ENCODE measurements at places on chromosomes 6 and 20. TPM values are rescaled to one million over a fixed set of nuclear protein-coding genes. Genes with fewer than 3 reads are reported as not detected.

Gene NOX3
- total RNA-seq = not detected

Gene HLA-DRB5
- not detected for total RNA-seq

Gene POLR1H
- total RNA-seq = 35.3 TPM

Gene TREML1
- total RNA-seq = not detected

Gene EPHA7
- total RNA-seq = 0.15 TPM

Gene LGSN
- 2.0 TPM for total RNA-seq

Gene HLA-DRA
- not detected for total RNA-seq

Gene KIAA1755
- total RNA-seq = 0.21 TPM

Gene BPIFB3
- total RNA-seq = not detected

Gene TBX18
- 23.9 TPM for total RNA-seq

Gene GINS1
- total RNA-seq = 36.8 TPM

Gene LAMA4
- 1.5 TPM for total RNA-seq

Gene SLC17A1
- total RNA-seq = not detected

Gene HLA-DQA1
- not detected for total RNA-seq

Gene SLC35D3
- 0.05 TPM for total RNA-seq

Gene VEGFA
- total RNA-seq = 30.8 TPM

Gene CYP39A1
- not detected for total RNA-seq

Gene PROCR
- 105 TPM for total RNA-seq

Gene EYS
- total RNA-seq = 0.02 TPM

Gene MROH8
- total RNA-seq = 1.3 TPM

Gene HLA-DRB1
- total RNA-seq = not detected

Gene PACRG
- total RNA-seq = not detected

Gene PRSS16
- total RNA-seq = 3.3 TPM

Gene TXLNB
- not detected for total RNA-seq

Gene UNC5CL
- 0.76 TPM for total RNA-seq

Gene COL19A1
- not detected for total RNA-seq

Gene GSTA3
- not detected for total RNA-seq

Gene CST2
- 0.62 TPM for total RNA-seq

Gene TFAP2B
- total RNA-seq = not detected

Gene SASH1
- total RNA-seq = 2.7 TPM
